ENCODE measurements at places on chromosomes 1 and 21. TPM values are rescaled to one million over a fixed set of nuclear protein-coding genes. Genes with fewer than 3 reads are reported as not detected.

Gene PEAR1
- 14.8 TPM for total RNA-seq

Gene DDAH1
- total RNA-seq = 48.4 TPM

Gene KCNJ15
- 62.7 TPM for total RNA-seq

Gene DNASE2B
- 26.1 TPM for total RNA-seq

Gene SPRR2F
- total RNA-seq = not detected

Gene HDAC1
- 68.9 TPM for total RNA-seq

Gene SAMD13
- total RNA-seq = 2.2 TPM

Gene SLC45A1
- 0.92 TPM for total RNA-seq

Gene CYP4A22
- not detected for total RNA-seq

Gene OBSCN
- total RNA-seq = 35.6 TPM

Gene PAQR6
- total RNA-seq = 2.3 TPM

Gene CELA3A
- total RNA-seq = not detected

Gene RAB4A
- 51.5 TPM for total RNA-seq

Gene SPATA6
- 32.4 TPM for total RNA-seq

Gene FAM131C
- not detected for total RNA-seq

Gene STXBP3
- 54.4 TPM for total RNA-seq

Gene REG4
- total RNA-seq = not detected

Gene PLD5
- 0.21 TPM for total RNA-seq

Gene OR2T12
- total RNA-seq = not detected

Gene FCER1G
- 283 TPM for total RNA-seq

Gene RIIAD1
- total RNA-seq = not detected

Gene ELF3
- 74.1 TPM for total RNA-seq

Gene CFHR1
- total RNA-seq = 0.74 TPM

Gene LCE1B
- not detected for total RNA-seq

Gene KRTAP11-1
- total RNA-seq = not detected

Gene OTUD7B
- 29.5 TPM for total RNA-seq

Gene LAX1
- total RNA-seq = 3.0 TPM

Gene MYOM3
- 0.15 TPM for total RNA-seq

Gene TARBP1
- total RNA-seq = 24.6 TPM

Gene HIVEP3
- 11.6 TPM for total RNA-seq

Gene BARHL2
- total RNA-seq = not detected

Gene KANK4
- 4.4 TPM for total RNA-seq

Gene SERPINC1
- total RNA-seq = 0.30 TPM

Gene PRDM16
- total RNA-seq = 19.2 TPM

Gene RYR2
- 4.8 TPM for total RNA-seq

Gene FOXD2
- 0.44 TPM for total RNA-seq

Gene ADAMTS5
- total RNA-seq = 5.6 TPM

Gene TMEM269
- total RNA-seq = not detected

Gene SLC1A7
- total RNA-seq = 0.68 TPM

Gene ADCY10
- 0.09 TPM for total RNA-seq

Gene SMCP
- not detected for total RNA-seq

Gene TRIM67
- not detected for total RNA-seq

Gene LCE2B
- total RNA-seq = not detected

Gene CKS1B
- total RNA-seq = 28.5 TPM

Gene MAP3K7CL
- total RNA-seq = 8.3 TPM

Gene RPS27
- 1,826 TPM for total RNA-seq

Gene PADI1
- total RNA-seq = not detected

Gene PDZK1IP1
- 22.6 TPM for total RNA-seq

Gene ITLN2
- 30.7 TPM for total RNA-seq

Gene CD53
- total RNA-seq = 228 TPM

Gene CELA3B
- total RNA-seq = not detected

Gene POFUT2
- total RNA-seq = 29.1 TPM

Gene F13B
- not detected for total RNA-seq

Gene ILDR2
- 1.6 TPM for total RNA-seq

Gene GPR52
- 2.6 TPM for total RNA-seq

Gene PLA2G2F
- not detected for total RNA-seq

Gene WNT3A
- total RNA-seq = 6.0 TPM

Gene PHC2
- total RNA-seq = 105 TPM
